Kidney tubule cell (primary cell): ENCODE measurements at places on chromosomes 7 and 10.

DNA sequence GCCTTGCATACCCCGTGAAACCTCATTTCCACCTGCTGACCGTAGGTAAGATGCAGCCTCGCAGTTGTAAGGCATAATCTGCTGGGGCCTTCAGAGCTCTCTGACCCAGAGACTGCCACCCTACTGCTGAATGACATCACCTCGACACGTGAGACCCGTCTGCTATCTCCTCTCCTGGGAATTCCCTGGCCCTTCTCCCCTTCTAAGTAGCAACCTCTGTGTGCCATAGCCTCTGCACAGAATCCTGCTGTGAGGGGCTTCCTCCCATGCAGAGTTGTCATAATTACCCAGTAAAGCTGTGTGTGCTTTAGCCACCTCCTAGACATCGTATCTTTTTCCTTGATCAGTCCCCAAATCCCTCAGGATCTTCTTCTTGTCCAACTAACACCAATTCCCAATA lies 106.7 kb downstream of the CACNB2 start:
- no peak for DNase-seq

- no peak for DNase-seq
Observed at GRCh38 chr10:114291516-114291915, 52.5 kb downstream of the VWA2 start.

DNA sequence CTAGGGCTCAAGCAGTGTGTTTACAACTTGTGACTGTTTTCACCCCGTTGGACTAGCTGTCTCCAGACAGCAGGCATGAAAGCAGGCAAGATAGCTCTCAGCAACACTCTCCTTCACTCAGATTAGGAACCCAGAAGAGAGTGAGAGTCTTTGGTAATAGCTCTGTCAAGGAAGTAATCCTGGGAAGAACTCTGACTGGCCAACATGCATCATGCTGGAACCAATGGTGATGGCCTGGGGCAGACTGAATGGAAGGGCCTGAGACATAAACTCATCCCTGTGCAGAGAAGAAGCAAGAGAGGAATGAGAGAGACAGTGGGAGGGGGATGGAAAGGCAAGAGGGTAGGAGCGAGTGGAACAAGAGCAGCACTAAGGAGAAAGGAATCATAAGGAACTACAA lies 48.9 kb downstream of the AKR1D1 start:
- peak; percentile 88 for DNase-seq

- DNase-seq: peak; percentile 85
Observed at GRCh38 chr10:78805176-78805575, 263.6 kb upstream of the ZMIZ1 start.

DNA sequence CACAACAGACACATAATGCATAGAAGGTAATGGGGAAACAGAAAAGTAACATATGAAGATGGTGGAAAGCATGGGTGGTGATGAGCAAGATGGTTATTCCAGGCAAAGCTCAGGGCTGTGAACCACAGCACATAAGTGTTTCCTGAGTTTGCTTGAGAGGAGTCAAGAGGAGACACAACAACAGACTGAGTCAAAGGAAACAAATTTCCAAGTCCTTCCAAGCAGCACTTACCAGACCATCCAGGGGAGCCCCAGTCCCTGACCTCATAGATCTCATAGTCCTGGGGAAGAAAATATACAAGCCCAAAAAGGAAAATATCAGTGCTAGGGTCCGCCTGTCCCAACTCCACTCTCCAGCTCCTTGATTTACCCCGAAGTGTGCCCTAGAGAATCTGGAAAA lies 216.6 kb upstream of the FZD1 start:
- no peak for DNase-seq

DNA sequence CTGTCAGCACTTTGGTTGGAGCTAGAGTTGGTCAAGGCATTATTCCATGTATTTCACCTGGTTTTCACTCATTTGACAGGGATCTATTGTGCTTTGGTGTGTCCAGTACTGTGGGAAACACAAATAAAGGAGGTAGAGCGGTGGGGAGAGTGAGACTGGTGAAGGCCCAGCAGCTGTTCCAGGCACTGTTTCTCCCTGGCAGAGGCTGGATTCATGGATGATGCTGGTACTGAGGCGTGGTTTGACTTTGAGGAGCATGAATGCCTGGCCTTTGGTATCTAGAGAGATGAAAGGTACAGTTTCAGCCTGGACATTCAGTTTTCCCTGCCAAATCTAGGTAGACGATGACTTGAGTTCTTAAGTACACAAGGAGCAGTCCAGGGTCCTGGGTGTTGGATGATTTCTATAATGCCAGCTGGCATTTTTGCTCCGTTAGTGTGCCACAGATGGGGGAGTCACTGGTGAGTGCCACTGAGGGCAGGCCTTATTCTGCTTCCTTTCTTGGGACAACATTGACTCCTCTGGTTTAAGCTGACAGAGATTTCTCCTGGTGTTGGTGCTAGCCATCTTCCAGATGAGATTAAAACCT lies 162.2 kb upstream of the BMPER start:
- DNase-seq: no peak

GRCh38 chr7:17674166-17674942 lies 265.9 kb downstream of the SNX13 start:
- peak; percentile 17 for DNase-seq

- no peak for DNase-seq
Observed at GRCh38 chr7:2409745-2410414, 6.5 kb downstream of the CHST12 start.

GRCh38 chr10:126230587-126230986 lies 157.7 kb downstream of the ADAM12 start:
- DNase-seq: no peak

- DNase-seq: peak; percentile 74
Observed at GRCh38 chr10:32379318-32379949, 32.5 kb upstream of the EPC1 start.

DNA sequence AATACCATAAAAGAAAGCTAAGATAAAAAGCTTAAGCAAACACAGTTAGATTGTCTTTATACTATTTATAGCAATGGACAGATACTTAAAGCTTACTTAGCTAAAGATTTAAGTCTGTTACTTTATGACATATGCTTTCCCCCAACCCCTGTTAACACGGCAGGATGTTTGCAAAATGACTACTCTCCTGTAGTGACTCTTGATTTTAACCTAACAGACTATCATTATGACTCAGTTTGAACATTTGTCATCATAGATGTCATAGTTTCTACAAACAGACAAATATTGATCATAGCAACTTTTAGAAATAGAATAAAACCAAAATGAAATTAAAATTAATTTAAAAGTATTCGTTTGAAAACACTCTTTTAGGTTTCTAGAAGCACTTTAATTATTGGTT lies 7.8 kb upstream of the COMMD3 start:
- DNase-seq: peak; percentile 63

DNA sequence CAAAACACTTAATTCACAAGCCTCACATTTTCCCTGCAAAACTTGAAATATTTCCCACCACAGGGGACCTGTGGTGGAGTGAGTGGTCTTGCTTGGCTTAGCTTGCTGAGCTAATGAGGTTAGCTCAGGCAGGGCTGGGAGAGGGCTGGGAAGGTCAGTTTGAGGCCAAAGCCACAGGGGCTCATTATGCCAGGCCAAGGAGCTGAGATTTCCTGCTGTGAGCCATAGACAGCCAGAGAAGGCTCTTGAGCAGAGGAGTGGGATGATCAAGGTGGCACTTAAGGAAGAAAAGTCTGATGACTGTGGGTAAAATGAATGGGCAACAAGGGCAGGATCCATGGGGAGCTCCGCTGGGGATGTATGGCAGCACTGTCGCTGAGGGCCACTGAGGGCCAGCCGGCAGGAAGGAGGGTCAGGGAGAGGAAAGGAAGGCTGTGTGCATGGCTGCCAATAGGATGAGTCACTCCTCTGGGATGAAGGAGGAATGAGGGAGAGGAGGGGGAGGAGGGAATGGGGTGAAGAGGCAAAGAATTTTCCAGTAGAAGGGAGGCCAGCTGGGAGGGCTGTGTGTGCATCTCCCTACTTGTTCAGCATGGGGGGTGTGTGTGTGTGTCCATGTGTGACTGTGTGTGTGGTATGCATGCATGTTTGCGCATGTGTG lies 18.7 kb upstream of the ZNF488 start:
- peak; percentile 92 for DNase-seq

GRCh38 chr7:139730746-139731612 lies 46.8 kb downstream of the HIPK2 start:
- peak; percentile 47 for DNase-seq

- DNase-seq: no peak
Observed at GRCh38 chr10:63173468-63174232, 40.5 kb downstream of the NRBF2 start.

- no peak for DNase-seq
Observed at GRCh38 chr7:85392326-85392725, 205.5 kb upstream of the SEMA3D start.

DNA sequence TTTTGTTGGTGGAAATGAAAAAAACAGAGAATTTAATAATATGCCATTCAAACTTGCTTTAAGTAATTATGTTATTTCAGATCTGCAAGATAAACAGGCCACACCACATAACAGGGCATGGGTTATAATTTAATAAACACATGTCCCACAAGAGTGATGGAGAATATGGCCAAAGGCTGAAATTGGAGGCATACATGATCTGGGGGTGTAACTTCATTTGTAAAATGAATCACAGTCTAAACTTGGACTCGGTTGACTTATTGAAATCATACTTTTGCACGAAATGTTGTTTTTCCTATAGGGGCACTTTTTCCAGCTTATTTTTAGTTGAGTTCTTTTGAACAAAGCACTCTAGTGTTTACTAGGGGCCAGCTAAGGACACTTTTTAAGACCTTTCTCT lies 151.6 kb downstream of the TMEM26 start:
- no peak for DNase-seq

GRCh38 chr7:29207162-29207801 lies 12.7 kb downstream of the CHN2 start:
- peak; percentile 47 for DNase-seq

- DNase-seq: no peak
Observed at GRCh38 chr10:129790715-129791446, 173.2 kb downstream of the EBF3 start.

DNA sequence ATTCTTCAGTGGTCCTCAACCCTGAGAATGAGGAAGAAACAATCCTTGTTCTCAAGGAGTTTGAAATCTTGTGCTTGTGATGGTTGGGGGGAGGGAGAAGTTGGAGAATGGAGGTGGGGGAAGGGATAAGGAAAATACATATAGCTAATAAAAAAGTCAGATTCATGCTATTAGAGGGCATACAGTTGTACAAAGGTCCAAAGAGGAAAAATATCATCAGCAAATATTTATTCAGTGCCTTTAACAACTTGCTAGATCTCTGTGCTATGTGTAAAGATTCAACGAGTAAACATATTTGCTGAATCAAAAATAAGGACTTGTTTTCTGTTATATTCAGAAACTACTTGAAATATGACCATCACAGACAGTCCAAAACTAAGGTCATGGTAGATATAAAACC lies 114.4 kb downstream of the HIBADH start:
- no peak for DNase-seq
